CD4-positive, alpha-beta T cell (primary cell): ENCODE measurements at places on chromosomes 5 and 9. TPM values are rescaled to one million over a fixed set of nuclear protein-coding genes. Genes with fewer than 3 reads are reported as not detected.

Gene PCDHA12
- total RNA-seq: not detected

Gene PCAT7
- total RNA-seq: not detected

Gene PLEKHG4B
- total RNA-seq: 0.36 TPM

Gene CDKN2A
- 0.71 TPM for total RNA-seq

GRCh38 chr9:26399556-26399955 is 493.0 kb downstream of the CAAP1 start:
- no peaks in the 10 kb centered on the region for H3K27me3 ChIP-seq
- H3K4me3 ChIP-seq: no peak overlapping the region
- DNase-seq: no peak
- H3K36me3 ChIP-seq: no peaks in the 10 kb centered on the region
- no peak overlapping the region for H3K27ac ChIP-seq
- H3K4me1 ChIP-seq: no peaks in the 10 kb centered on the region

DNA sequence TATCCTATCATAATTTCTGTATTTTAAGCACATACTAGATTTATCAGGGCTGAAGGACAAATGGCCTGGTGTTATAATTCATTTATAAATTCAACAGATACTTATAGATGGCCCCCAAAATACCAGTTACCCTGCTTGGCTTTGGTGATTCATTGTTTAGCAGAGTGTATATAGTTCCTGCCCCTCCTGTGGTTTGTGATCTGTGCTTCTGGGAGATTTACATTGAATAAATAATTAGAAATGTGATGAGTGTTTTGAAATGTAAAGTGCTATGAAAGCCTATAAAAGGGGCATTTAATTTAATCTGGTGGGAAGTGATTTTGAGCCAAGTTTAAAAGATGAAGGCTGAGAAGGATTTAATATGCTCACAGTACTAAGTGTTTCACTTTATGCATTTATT is 36.7 kb upstream of the ZCCHC7 start:
- H3K4me3 ChIP-seq: no peak overlapping the region
- DNase-seq: no peak
- H3K27ac ChIP-seq: no peak overlapping the region
- H3K36me3 ChIP-seq: peaks cover 32% of the 10 kb centered on the region

DNA sequence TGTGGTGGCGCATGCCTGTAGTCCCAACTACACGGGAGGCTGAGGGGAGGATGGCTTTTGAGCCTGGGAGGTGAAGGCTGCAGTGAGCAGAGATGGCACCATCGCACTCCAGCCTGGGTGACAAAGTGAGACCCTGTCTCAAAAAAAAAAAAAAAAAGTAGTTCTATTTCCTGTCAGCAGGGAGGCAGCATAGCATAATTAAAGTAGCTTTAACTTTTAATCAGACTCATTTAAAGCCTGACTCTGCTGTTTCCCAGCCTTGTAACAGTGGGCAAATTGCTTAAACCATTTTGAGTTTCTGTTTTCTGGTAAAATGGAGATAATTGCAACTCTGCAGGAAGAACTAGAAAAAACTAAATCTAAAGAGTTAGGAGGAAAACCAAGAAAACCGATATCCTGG is 31.2 kb downstream of the CNOT6 start:
- peaks cover 8% of the 10 kb centered on the region for H3K36me3 ChIP-seq
- H3K4me3 ChIP-seq: no peak overlapping the region
- H3K4me1 ChIP-seq: peaks cover 10% of the 10 kb centered on the region
- no peak overlapping the region for H3K27ac ChIP-seq

- H3K27me3 ChIP-seq: no peaks in the 10 kb centered on the region
- H3K4me1 ChIP-seq: peaks cover 10% of the 10 kb centered on the region
- H3K36me3 ChIP-seq: no peaks in the 10 kb centered on the region
- peak overlapping the region; percentile 77 for H3K27ac ChIP-seq
- no peak for DNase-seq
Observed at GRCh38 chr9:31347082-31347617, 1037.3 kb upstream of the ACO1 start.

DNA sequence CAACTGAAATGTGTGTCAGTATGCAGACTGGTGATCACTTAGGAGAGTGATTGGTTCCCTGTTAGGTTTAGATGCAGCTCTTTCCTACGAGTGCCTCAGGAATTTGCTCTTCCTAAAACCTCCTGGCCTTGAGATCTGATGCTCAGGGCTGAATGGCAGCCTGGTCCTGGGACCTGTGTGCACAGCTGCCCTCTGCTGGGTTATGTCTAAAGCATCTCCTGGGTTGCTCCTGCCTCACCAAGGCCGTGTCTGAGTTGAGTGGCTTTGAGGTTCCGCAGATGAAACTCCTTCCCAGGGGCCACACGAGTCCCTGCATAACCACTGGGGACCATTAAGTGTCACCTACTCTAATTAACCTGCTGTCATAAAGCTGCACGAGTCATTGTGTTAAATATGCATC is 59.5 kb downstream of the MVB12B start:
- H3K4me3 ChIP-seq: no peak overlapping the region
- no peak overlapping the region for H3K27ac ChIP-seq
- H3K27me3 ChIP-seq: no peaks in the 10 kb centered on the region
- H3K4me1 ChIP-seq: peaks cover 4% of the 10 kb centered on the region

DNA sequence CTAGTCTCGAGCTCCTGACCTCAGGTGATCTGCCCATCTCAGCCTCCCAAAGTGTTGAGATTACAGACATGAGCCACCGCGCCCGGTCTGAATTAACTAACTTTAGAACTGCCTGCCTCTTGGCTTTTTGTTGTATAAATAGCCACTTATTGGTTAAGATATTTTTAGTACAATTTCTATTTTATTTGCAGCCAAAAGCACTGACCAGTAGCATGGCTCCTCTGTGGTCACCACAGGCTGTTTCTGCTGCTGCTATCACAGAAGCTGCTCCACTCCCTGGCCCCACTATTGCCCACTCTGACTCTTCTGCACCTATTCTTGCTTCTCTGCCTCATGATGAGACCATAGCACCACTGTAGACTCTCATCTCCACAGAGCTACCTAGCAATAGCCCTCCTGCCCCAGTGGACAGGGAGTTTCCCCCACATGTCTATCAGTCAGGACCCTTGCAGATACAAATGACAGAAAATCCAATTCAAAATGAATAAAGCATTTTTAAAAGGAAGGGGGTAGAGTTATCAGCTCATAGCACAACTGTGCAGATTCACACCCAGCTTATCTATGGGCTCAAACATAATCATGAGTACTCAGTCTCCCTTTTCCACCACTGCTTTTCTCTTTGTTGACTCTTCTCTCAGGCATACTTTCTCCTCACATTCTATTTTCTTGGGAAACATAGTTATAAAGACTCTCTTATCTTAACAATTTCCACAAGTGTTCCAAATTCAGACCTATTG is 151.8 kb upstream of the EPB41L4A start:
- H3K36me3 ChIP-seq: no peaks in the 10 kb centered on the region
- no peak overlapping the region for H3K4me3 ChIP-seq
- no peaks in the 10 kb centered on the region for H3K4me1 ChIP-seq
- no peak for DNase-seq

GRCh38 chr9:126309427-126310189 is 17.0 kb upstream of the MVB12B start:
- H3K36me3 ChIP-seq: no peaks in the 10 kb centered on the region
- no peak overlapping the region for H3K4me3 ChIP-seq
- H3K27me3 ChIP-seq: peaks cover 2% of the 10 kb centered on the region
- H3K27ac ChIP-seq: no peak overlapping the region

DNA sequence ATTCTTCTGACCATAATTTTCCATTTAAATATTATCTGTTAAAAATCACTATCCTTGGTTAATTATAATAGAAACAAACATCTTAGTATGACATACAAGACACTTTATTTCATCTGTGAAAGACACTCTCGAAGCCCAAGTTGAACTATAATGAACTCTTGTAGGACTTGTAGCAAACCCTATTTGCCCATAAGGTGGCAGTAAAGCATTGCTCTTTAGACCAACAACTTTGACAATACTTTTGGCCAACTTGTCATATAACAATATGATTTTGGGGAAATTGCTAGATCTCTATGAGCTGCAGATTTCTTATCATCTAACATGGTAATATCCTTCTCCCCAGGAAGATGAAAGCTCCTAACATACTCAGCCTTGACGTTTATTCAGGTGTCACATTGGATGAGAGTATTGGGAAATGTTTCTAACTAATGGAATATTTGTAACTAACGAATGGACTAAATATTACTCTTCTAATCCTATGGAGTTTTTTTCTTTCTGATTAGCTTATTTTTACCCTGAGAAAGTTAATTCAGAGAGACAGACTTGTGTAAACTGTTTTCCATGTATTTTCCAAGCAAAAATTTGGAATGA is 11.0 kb downstream of the SPINK14 start:
- DNase-seq: no peak
- no peaks in the 10 kb centered on the region for H3K36me3 ChIP-seq
- H3K27ac ChIP-seq: no peak overlapping the region
- no peak overlapping the region for H3K4me3 ChIP-seq

DNA sequence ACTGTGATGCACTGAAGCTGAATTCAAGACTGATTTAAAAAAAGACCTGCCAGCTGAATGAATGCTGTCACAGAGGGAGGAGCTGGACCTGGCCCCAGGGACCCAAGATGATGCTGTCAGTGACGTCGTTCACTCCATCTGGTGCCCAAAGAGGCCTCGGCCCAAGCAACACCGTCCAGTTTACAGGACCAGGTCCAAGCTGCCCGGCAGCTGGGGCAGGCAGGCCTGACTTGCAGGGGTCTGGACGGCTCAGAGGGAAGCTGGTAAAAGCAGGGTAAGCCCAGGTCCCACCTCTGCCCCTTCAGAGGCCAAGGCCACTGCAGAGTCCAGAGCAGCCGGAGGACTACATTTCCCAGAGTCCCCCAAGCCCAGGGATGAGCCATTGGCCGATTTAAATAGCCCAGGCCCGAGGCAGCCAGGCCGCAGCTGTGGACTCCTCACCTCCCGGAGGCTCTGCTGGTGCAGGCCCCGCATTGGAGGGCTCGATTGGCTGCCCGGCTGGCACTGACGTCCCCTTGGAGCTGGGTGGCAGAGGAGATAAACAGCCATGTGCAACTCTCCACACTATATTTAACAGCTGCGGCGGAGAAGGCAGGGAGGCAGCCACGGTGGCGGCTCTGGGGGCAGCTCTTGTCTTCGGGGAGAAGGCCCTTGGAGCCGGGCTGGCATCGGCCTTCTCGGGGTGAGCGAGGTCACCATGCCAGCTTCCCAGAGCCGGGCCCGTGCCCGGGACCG is at the start of gene PLPP7:
TSS of gene PLPP7 (plus strand) at position 423 of the 735 bp plus-strand sequence. CDS start at position 698, 275 bp downstream.
- DNase-seq: no peak
- H3K36me3 ChIP-seq: no peaks in the 10 kb centered on the region
